ENCODE measurements at places on chromosomes 1 and 21.

- no peak for DNase-seq
These were observed 18.6 kb upstream of the COQ8A start for GRCh38 chr1:226921504-226921903.

DNA sequence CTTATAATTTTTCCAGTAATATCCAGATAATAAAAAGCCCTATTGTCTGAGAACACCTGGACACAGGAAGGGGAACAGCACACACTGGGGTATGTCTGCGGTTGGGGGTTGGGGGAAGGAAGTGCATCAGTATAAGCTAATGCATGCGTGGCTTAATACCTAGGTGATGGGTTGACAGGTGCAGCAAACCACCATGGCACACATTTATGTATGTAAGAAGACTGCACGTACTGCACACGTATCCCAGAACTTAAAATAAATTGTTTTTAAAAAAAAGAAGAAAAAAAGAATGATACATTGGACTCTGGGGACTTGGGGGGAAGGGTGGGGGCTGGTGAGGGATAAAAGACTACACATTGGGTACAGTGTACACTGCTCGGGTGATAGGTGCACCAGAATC is 144.9 kb upstream of the C1orf174 start:
- DNase-seq = no peak

DNA sequence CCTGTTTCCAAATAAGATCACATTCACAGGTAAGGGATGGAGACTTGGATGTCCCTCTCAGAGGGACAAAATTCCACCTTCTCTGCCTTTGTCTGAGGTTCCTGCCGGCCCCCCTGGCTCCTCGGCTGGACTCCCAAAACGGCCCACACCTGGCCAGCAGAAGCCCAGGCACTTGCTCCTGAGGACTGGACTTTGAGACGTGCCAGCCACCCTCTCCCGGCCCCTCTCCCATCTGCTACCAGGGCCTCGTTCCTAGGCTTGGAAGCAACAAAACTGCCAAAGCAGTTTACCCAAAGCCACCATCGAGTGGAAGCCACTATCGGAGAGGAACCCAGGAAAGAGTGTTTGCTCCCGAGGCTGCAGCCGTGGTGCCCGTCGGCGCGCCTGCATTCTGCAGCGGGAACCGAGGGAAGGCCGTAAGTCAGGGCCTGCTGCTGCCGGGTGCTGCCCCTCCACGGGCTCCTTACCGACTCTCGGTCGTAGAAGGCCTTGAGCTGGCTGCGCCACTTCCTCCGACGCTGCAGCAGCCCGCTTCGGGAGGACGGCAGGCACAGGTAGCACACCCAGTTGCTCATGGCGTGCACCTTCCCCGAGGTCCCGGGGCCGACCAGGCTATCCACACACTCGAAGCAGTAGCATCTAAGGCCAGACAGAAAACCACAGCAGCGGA is 3.5 kb downstream of the DNMT3L start:
- no peak for DNase-seq

DNA sequence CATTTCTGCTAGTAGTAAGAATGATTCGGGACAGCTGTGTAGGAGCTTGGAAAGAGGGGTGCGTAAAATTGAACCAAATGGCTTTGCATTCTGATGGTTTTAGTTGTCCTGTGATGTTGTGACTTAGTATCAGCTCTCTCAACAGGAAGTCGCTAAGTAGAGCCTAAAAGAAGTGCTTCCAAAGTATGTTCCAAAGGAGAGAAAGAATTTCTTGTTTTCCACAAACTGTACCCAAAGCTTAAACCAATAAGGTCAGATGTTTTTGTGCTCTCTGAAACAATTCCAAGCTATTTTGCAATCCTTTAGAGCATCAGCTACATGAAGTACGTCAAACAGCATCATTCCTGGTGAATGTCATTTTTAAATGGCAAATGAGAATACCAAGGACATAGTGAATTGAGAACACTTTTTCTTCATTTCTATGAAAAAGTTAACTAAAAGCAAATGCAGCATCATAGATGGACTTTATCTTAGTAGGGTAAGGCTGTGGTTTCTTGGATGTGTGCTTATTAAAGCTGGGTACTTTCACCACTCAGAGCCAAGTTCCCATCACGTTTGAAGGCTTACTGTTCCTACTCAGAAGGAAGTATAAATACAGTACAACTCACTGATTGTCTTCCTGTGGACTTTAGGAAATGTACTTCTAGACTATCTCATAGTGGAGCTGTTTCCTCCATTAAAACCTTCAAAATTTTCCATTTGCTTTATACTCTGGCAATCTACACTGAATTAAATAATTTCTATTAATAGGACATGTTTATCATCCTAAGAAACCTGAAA is 148.6 kb downstream of the C1orf21 start:
- DNase-seq = no peak

GRCh38 chr1:232445361-232446106 is 184.4 kb downstream of the SIPA1L2 start:
- DNase-seq = no peak

GRCh38 chr1:42173961-42174735 is 9.6 kb upstream of the GUCA2A start:
- no peak for DNase-seq
